ENCODE measurements at places on chromosomes 12 and 14.

GRCh38 chr12:123532019-123532418 lies 1.5 kb downstream of the RILPL1 start:
- DNase-seq, result no peak

DNA sequence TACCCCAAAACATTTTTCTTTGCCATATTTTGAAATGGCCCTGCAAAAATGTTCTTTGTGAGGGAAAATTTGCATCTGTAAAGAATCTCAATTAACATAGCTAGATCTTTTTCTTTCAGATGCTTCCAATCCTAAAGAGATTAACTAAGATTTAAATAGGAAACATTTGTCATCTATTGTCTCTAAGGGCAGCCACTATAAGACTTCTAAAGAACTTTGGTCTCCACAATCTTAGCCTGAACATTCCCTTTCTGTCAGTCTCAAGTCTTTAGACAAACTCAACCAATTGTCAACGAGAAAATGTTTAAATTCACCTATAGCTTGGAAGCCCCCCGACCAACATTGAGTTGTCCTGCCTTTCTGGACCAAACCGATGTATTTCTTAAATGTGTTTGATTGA lies 71.1 kb upstream of the RASSF8 start:
- no peak for DNase-seq

- DNase-seq, result no peak
These were observed 22.0 kb downstream of the MLXIP start for GRCh38 chr12:122100568-122100967.

- no peak for DNase-seq
These were observed 42.6 kb upstream of the PLEKHD1 start for GRCh38 chr14:69441948-69442347.

- no peak for DNase-seq
These were observed 714 bp upstream of the PSMC6 start for GRCh38 chr14:52706286-52706685.

- DNase-seq, result no peak
These were observed 4.2 kb downstream of the PEX5 start for GRCh38 chr12:7193674-7194073.

DNA sequence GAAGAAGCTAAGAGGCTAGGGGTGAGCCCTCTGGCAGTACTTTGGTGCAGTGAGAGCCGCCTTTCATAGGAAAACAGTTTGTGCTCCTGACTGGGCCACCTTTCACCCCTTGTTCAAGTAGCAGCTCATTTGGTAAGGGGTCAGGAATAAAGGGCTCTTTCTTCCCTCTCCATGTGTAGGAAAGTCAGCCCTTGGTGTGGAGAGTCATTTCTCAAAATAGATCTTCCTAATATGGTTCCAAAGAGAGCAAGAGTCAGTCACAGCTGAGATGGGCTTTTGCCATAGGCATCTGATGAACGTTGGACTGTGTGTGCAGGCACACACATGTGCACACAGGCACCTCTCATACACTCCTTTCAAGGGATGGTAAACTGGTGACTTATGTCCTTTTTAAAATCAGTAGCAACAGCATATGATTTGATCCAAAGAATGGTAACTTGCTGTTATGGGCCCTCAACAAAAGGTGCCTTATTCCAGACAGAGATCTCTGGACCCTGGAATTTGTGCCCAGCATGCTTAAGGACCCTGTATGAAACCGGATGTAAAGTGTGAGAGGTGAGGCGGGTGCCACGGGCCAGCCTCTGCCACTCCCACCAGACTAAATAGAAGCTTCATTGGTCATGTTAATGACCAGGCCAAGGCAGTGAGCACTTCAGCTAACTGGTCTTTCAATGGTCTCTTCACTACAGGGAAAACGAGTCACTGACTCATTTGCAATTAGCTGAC lies 16.7 kb upstream of the RIC8B start:
- DNase-seq, result no peak

GRCh38 chr12:29346769-29347421 lies 34.1 kb downstream of the ERGIC2 start:
- DNase-seq, result no peak

DNA sequence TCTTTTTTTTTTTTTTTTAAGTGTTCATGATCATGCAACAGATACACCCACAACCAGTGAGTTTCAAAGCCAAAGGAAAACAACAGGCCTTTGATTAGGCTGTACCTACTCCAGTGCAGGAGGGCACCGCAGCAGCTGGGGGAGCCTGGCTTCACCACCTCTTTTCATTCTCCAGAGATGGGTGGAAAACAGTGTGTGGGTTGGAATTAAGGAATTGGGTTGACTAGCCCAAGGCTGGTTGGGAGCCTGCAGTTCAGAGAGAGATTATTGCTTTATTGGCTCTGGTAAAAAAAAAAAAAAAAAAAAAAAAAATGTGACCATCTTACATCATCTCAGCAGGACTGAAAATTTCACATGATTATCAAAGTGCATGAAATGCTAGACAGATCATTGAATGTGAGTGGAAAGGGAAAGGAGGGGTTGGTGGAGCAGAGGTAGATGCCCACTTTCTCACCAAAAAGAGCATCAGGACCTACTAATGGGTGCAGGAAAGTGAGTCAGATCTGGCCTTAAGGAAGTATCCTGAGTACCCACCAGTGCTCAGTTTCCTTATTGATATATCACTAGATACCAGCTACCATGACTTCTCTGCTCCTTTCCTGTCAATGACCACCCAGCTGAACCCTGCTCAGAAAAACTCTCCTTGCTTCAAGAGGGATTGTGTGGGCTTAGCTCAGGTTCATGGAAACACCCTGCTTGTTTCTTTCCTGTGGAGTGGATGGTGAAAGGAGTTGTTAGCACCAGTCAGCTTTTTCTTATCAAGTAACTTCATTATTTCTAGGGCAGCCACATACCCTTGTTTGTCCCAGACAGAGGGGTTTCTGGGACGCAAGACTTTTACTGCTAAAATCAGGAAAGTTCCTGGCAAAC lies 54.8 kb upstream of the DYRK2 start:
- no peak for DNase-seq
